ENCODE measurements at places on chromosomes 11 and 22.

DNA sequence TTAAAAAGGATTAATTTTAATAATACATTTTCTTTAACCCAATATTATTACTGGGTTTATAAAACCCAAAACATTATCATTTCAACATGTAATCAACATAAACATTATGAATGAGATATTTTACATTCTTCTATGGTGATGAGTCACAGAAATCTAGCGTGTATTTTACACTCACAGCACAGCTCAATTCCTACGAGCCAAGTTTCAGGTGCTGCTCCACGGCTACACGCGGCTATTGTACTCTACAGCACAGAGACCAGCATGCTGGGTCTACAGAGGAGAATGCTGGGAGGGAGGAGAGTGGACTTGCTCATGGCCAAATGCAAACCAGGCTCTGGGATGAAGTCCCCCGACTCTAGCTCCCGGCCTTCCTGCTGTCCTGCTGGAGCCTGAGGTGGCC lies 72.0 kb upstream of the LMO1 start:
- DNase-seq, result no peak

DNA sequence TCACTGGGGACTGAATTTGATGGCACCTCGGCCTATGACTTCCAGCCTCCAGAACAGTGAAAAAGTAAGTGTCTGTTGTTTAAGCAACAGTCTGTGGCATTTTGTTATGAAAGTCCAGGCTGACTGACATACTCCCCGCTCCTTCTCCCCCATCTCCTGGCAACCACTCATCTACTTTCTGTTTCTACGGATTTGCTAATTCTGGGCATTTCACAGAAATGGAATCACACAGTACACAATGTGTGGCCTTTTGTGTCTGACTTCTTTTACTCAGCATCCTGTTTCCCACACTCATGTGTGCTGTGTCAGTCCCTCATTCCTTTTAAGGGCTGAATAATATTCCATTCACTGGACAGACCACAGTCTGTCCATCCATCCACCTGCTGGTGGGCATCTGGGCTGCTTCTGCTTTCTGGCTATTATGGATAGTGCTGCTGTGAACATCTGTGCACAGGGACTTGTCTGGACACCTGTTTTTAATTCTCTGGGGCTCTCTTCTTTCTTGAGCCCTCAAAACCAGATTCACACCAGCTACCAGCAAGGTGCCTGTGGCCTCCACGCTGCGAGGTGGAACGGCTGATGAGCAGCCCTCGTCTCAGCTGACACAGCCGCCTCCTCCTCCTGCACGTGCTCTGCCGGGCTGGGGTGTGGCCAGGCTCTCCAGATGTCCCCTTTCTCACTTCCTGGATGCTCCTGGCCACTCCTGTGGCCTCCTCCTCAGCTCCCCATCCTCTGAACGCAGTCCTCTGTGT lies 333.1 kb downstream of the CTTN start:
- no peak for DNase-seq

GRCh38 chr11:20530942-20531703 lies 68.3 kb upstream of the SLC6A5 start:
- no peak for DNase-seq

GRCh38 chr11:18657673-18658072 lies 23.5 kb upstream of the SPTY2D1 start:
- no peak for DNase-seq

DNA sequence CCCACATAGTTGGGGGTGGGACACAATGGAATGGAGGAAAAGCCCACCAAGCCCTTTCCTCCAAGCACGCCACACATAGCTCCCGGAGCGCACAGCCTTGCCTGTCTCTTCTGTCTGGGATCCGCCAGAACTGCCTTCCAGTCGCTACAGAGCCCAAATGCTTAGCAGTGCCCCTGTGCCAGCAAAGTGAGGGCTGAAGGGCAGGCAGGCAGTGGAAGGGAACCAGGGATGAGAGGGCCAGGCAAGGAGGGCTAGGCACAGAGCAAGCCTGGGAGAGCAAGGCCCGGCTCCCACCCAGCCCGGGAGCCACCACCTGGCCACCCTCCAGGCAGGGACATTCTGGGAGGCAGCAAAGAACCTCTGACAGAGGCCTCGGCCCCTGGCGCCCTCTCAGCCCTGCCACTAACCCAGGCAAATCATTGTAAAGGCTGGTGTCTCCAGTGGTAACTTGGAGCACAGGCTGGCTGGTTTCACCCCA lies 32.5 kb downstream of the PPP2R1B start:
- DNase-seq, result no peak

- DNase-seq, result no peak
Measured at GRCh38 chr22:38431266-38432010, 23.6 kb downstream of the KCNJ4 start.

Data from central memory CD4-positive, alpha-beta T cell (primary cell).